ENCODE measurements at places on chromosomes 1 and 21.

- no peak for DNase-seq
These were observed 30.7 kb downstream of the EVI5 start for GRCh38 chr1:92754000-92754718.

GRCh38 chr1:76351655-76352054, 277.1 kb downstream of the ST6GALNAC3 start:
- no peak for DNase-seq

DNA sequence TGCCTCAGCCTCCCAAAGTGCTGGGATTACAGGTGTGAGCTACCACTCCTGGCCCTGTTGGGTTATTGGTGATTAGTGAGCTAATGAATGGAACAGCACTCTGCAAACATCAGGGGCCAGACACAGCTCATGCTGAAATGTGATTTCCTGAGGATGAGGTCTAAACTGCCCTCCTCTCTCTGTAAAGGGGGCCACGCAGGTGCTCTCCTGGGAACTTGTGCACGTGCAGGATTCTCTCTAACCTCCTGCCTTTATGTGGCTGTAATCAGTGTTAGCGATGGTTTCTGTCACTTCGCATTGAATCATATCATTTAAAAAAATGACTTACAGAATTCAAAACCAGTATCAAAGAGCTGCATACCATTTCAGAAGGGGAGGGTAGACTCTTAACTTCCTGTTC, 3.6 kb downstream of the GPR157 start:
- DNase-seq: no peak

DNA sequence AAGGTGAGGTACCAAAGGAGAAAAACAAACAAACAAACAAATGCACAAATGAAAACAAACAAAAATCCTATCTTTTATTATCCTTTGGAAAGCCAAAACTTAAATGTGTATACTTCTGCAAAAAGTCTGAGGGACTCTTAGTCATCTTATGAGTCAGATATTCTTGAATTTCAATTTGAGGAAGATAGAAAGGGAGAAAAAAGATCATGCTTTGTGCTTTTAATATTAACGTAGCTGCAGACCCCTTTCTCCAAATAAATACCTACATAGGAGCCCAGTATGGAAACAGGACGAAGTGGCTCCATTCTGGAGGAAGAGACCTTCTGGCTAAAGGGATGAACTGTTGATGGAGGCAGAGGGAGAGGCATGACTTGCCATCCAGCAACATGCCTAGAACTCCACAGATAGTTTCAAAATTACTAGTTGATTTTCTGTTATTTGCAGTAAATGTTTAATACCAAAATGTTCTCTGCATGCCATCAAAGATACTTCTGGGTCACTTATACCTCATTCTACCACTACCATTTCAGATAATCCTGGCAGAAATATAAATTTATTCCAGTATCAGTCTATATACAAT, 25.4 kb downstream of the NUP210L start:
- no peak for DNase-seq

- no peak for DNase-seq
These were observed 18.7 kb upstream of the PLA2G5 start for GRCh38 chr1:20051218-20051829.

GRCh38 chr1:66291531-66291864, 242.5 kb upstream of the SGIP1 start:
- DNase-seq: no peak

DNA sequence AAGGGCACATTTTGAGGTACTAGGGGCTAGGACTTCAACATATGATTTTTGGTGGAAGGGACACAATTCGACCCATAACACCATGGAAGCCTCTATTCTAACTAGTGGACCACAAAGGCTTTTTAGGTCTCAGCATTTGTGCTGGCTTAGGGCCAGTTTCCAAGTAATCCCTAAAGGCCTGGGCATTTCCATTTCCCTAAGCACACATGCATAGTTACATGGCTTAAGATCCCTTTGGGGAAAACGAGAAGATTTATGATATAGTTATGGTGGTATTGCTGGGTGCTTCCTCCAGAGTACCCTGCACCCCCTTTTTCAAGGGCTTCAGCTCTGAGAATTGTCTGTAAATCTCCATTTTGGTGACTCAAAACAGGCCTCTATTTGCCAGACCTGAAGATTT, 28.2 kb upstream of the TMEM54 start:
- no peak for DNase-seq

GRCh38 chr1:230081751-230082150, 14.7 kb downstream of the GALNT2 start:
- DNase-seq: no peak

DNA sequence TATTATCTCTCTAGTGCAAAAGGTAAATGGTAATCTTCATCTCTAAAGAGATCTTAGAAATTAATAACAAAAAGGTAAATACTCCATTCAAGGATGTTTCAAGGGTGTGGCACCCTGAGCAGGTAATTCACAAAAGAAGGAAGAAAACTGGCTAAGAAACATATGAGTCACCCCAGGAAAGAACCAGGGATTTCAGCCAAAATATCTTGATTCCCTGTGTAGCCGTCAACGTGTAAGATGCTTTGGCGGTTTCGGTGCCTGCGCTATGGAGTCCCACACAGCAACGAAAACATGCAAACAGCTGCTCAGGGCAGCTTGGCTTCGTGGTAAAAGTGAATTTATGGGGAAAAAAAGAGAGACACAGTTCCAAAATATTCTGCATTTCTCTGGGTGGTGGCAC, 3.7 kb downstream of the ITGB2 start:
- no peak for DNase-seq

DNA sequence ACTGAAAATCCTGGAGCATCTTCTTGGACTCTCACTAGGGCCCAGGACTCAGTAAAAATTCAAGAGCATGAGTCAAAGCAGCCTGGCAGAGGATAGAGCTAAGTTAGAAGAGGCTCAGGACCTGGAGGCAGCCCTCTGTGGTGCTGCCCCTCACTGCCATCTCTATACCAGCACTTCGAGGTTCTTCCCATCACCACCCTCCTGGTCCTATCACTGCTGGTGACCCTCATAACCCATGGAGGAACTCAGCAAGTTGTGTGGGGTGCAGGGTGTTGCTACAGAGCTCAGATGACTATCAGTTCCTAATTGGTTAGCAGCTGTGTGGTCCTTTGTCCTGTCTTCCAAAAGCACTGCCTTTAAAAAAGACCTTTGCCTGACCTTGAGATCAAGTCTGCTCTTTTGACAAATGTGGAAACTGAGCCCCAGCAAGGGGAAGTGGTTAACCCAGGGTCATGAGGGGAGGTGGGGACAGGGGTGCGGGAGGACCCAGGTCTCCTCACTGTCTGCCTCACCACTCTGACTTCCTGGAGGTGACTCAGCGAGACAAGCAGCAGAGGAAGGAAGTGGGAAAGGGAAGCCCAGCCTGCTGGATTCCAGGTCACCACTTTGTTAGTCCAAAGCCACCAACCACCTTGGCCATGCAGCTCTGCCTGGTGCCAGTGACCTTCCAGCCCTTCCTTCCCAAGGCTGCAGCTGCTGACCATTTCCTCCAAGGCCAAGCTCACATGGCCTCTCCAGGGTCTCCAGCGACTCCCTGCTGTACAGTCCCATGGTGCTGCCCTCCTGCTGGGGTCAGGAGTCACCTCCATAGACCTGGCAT, 199.4 kb upstream of the EDN2 start:
- DNase-seq: no peak

DNA sequence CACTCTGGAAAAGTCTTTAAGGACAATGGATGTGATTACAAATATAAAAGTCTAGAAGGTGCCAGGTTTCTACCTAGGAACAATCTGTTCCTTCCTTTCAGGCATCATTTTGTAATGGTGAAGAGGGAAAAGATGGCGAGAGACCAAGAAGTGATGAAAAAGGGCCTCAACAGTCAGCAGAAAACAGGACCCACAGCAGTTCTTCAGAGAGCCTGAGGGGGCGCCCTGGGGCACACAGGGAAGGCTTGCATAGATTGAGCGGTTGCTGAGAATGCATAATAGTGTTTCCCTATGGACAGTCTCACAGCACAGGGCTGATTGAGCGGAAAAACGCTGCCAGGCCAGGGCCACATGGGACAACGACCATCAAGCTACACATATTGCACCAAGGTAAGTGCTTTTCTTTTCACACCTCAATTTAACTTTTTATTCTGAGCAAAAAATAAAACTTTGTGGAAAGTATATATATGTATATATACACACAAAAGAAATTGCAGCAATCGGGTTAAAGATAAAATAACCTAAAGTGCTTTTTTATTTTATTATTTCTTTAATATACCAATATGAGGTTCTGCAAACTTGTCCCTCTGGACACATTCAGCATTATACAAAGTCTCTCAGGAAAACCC, 3.1 kb upstream of the YRDC start:
- DNase-seq: peak; percentile 78

DNA sequence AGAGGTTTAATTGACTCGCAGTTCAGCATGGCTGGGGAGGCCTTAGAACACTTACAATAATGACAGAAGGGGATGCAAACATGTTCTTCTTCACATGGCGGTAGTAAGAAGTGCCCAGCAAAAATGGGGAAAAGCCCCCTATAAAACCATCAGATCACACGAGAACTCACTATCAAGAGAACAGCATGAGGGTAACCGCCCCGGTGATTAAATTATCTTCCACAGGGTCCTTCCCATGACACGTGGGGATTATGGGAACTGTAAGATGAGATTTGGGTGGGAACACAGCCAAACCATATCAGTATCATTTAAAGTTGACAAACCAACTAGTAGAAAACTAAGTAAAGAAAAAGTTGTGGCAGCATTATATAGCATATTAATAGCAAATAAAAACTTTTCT, 71.3 kb upstream of the DNAJC6 start:
- no peak for DNase-seq

DNA sequence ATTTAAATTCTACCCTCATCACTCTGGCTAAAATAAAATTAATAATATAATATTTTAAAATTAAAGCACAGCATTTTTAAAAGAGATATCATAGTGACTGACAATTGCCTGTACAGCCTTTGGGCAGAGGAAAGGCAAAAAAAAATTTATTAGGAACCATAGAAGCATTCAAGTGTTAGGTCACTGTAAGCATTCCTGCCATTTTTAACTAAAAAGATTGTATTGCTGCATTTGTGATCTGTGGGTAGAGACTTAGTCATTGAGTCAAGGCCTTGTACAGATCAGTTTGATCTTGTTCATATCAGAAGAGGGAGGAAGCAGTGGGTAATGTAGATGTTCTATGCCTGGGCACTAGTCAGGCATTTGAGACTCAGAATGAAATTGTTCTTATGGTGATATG, 109.9 kb downstream of the LYPLAL1 start:
- no peak for DNase-seq

DNA sequence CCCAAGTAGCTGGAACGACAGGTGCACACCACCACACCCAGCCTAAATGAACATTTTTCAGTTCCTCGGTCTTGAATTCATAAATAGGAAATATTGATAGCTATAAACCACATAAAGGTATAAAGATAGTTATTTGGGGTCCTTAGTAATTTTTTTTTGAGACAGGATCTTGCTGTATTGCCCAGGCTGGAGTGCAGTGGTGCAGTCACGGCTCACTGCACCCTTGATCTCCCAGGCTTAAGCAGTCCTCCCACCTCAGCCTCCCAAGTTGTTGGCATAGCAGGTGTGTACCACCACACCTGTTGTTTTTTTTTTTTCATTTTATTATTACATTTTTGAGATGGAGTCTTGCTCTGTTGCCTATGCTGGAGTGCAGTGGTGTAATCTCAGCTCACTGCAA, 3.7 kb upstream of the PPP1R15B start:
- no peak for DNase-seq

- DNase-seq: no peak
These were observed 17.7 kb downstream of the NMNAT1 start for GRCh38 chr1:9960706-9961562.

DNA sequence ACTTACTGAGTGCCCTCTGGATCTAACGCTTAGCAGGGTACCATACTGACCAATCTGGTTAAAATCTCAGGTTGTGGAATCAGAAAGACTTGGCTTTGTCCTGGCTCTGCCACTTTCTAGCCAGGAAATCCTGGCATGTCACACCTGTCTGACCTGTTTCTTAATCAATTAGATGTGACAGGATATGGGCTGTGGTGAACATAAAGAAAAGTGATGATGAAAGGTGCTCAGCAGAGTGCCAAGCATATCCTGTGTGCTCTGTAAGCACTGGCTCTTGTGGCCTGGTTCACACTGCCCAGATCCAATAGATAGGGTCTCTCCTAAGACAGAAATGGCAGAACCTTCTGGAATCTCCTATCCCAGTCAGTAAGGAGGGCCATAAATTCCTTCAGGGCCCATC, 53.9 kb downstream of the PHC2 start:
- no peak for DNase-seq

- no peak for DNase-seq
These were observed 136.4 kb upstream of the KCNE2 start for GRCh38 chr21:34227386-34227852.

- no peak for DNase-seq
These were observed 108.2 kb downstream of the DIRAS3 start for GRCh38 chr1:67942274-67942673.

GRCh38 chr1:199247891-199248290, 609.1 kb downstream of the PTPRC start:
- DNase-seq: no peak

- DNase-seq: no peak
These were observed 9.2 kb downstream of the VANGL1 start for GRCh38 chr1:115650961-115651360.

GRCh38 chr1:223175032-223175431, 32.0 kb upstream of the TLR5 start:
- DNase-seq: peak; percentile 7

DNA sequence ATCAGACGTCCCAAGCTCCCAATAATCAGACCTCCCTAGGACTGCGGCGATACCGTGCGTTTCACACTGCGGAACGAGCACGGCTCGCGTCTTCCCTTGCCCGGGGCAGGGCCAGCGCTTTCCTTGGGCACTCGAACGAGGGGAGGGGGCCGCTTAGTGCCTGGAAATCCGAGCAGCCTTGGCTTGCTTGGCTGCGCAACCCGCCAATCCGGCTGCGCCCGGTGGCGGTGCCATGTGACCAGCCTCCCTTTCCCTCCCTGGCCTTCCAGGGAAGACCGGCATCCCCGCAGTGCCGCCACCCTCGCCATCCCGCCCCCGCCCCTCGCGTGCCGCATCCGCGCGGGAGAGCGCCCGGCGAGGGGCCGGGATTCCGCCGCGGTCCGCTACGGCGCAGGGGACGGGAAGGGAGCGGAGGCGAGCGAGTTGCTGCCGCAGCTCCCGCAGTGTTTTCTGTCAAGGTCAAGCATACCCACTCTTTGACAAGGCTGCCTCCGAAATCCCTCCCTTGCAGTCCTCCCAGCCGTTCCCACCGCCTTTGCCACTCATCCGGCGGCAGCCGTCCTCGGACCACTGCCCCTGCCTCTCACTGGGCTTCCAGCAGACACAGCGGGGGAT, 8.3 kb upstream of the RNF19B start:
- DNase-seq: peak; percentile 22

- no peak for DNase-seq
These were observed 46.1 kb downstream of the PLEKHA6 start for GRCh38 chr1:204313675-204314074.

DNA sequence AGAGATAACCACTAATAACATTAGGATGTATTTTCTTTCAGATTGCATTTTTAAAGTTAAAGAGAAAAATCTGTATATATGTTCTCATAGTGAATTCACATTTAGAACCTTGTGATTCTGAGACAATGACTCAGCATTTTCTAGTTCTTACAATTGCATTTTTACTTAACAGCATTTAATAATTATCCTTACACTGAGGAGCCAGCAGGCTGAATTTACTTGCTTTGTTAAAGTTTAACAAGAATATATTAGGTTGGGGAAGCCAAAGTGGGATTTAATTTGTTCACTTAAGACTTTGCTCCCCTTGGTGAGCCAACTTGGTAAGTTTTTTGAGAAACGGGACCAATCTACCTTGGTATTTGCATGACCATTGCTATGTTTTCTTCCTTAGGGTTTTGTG, 4.5 kb downstream of the PATJ start:
- peak; percentile 63 for DNase-seq

- no peak for DNase-seq
These were observed 23.9 kb upstream of the LSM10 start for GRCh38 chr1:36421649-36422048.
